Activated T-helper 9 cell treated with anti-CD3 and anti-CD28 coated beads, Interleukin-2, amount 50 U/mL, for 16 hours (primary cell): ENCODE measurements at places on chromosomes 1 and 21.

- DNase-seq = no peak
These were observed 23.0 kb upstream of the SPSB1 start for GRCh38 chr1:9269721-9270120.

- DNase-seq = no peak
These were observed 41.1 kb upstream of the ZNF124 start for GRCh38 chr1:247212627-247213617.

GRCh38 chr1:235313931-235314678 is 13.9 kb downstream of the ARID4B start:
- DNase-seq = no peak

- no peak for DNase-seq
These were observed 13.3 kb downstream of the TRIM11 start for GRCh38 chr1:228393268-228393701.

GRCh38 chr1:204261746-204262505 is 48.1 kb upstream of the GOLT1A start:
- no peak for DNase-seq

GRCh38 chr1:236391008-236391407 is 3.1 kb upstream of the EDARADD start:
- no peak for DNase-seq

DNA sequence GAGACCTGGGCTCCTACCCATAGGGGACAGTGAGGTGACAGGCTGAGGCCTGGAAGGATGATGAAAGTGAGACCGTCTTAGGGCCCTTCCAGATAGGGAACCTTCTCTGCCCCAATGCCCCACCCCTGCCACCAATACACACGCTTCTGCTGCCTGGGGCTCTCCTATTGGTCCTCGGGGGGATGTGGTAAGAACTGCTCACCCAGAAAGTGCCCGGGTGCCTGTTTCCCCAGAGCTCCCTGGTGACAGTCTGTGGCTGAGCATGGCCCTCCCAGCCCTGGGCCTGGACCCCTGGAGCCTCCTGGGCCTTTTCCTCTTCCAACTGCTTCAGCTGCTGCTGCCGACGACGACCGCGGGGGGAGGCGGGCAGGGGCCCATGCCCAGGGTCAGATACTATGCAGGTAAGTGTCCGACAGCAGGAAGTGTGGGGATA is 948 bp downstream of the SEMA4A start:
- DNase-seq = no peak

- DNase-seq = no peak
These were observed 14.4 kb downstream of the KIRREL1 start for GRCh38 chr1:158007667-158008386.

GRCh38 chr1:226990133-226990716 is 50.1 kb downstream of the COQ8A start:
- peak; percentile 15 for DNase-seq

- no peak for DNase-seq
These were observed 56.7 kb upstream of the CD1D start for GRCh38 chr1:158124034-158124433.

GRCh38 chr21:27101523-27101922 is 134.6 kb upstream of the ADAMTS5 start:
- DNase-seq = no peak

- DNase-seq = no peak
These were observed 12.9 kb downstream of the TOR3A start for GRCh38 chr1:179094818-179095217.

- DNase-seq = no peak
These were observed 23.8 kb upstream of the KIAA1614 start for GRCh38 chr1:180888870-180889269.

- no peak for DNase-seq
These were observed 49.8 kb upstream of the MROH9 start for GRCh38 chr1:170885551-170885950.

- DNase-seq = no peak
These were observed 16.7 kb downstream of the TMEM63A start for GRCh38 chr1:225865514-225865913.

- DNase-seq = no peak
These were observed 90.2 kb downstream of the TGFBR3 start for GRCh38 chr1:91795591-91796389.

DNA sequence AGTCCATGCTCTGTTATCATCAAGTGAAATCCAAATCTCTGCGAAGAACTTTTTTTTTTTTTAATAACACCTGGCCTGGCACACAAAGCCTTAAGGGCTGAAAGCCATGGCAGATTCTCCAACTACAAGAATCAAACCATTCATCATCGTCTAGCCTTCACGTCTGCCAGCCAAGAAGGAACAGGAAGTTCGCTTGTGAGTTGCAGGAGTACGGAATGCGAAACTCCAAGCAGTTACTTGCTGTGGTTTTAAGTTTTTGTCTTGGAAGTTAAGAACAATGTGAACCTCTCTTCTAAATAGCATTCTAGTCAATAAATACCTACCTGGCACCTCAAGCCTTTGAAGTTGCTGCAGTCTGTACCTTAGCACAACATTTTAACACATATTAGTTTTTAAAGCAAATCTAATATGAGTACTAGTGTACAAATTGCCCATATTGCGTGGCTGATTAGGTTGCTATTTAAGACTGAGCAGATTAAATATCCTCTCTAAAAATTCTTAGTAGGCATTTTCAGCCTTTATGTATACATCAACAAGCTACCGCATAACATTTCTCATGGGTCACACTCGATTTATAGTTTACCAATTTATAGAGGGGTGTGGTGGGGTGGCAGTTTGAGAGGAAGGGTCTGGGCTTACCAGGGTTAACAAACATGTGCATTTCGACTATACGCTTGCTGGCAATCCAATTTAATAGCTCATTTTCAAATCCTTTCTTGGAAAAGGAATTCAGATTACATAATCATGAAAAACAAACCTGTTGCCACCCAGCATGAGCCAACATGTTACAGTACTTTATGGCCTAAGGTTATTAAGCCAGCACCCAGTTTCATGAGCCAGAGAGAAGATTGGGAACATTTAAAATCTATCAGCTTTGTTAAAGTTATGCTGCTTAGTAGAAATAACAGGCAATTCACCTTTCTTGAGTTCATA is 22.2 kb upstream of the PTPN14 start:
- no peak for DNase-seq

DNA sequence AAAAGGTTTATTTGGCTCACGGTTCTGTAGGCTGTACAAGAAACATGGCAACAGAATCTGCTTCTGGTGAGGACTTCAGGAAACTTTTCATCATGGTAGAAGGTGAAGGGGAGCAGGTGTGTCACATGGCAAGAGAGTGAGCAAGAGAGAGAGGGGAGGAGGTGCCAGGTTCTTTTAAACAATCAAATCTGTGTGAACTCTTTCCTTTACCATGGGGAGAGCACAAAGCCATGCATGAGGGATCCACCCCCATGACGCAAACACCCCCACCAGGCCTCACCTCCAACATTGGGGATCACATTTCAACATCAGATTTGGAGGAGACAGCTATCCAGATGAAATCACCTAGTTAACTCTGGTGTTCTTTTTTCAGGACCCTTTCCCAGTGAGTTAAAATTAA is 103.6 kb downstream of the GALNT2 start:
- no peak for DNase-seq

- DNase-seq = no peak
These were observed 8.3 kb upstream of the CD101 start for GRCh38 chr1:116993286-116993685.

DNA sequence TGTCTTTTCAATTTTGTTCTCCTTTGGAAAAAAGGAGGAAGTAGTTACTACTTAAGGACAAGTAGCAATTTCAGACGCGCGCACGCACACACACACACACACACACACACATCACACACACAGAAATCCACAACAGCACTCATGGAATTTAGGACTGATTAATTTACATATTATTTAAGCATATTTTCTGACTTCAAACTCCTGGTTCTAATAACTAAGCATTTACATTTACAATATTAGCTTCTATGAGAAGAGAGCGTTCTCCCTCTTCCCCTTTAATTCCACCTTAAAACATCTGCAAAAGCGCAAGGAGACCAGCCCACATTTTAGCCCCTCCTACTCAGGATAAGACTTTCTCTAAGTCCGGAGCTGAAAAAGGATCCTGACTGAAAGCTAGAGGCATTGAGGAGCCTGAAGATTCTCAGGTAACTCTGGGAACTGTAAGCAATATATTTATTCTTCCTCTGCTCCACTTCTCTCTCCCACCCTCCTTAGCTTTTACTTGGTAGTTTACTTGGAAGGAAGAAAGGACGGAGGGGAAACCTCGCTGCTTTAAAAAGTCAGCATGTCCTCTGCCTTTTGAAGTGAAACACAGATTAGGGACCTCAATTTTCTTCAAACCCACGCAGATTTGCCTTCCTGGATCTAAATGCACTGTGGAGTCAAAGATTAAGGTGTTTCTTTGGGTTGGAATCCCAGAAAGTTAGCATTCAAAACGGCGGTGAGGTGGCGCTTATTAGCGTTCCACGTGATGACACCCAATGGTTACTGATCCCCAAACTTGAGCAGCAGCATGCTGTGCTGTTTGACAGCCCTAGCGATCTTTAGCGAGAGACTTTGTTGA is at the start of gene PLA2G4A:
Gene PLA2G4A (plus strand): TSS at position 339 of the 844 bp plus-strand sequence. CDS start 25,406 bp downstream, outside the sequence.
- no peak for DNase-seq

GRCh38 chr1:29708796-29709703 is 472.7 kb downstream of the PTPRU start:
- no peak for DNase-seq

- no peak for DNase-seq
These were observed 141.3 kb downstream of the NRIP1 start for GRCh38 chr21:14923468-14923867.

GRCh38 chr1:151222130-151222529 is 23.8 kb downstream of the PIP5K1A start:
- DNase-seq = no peak

DNA sequence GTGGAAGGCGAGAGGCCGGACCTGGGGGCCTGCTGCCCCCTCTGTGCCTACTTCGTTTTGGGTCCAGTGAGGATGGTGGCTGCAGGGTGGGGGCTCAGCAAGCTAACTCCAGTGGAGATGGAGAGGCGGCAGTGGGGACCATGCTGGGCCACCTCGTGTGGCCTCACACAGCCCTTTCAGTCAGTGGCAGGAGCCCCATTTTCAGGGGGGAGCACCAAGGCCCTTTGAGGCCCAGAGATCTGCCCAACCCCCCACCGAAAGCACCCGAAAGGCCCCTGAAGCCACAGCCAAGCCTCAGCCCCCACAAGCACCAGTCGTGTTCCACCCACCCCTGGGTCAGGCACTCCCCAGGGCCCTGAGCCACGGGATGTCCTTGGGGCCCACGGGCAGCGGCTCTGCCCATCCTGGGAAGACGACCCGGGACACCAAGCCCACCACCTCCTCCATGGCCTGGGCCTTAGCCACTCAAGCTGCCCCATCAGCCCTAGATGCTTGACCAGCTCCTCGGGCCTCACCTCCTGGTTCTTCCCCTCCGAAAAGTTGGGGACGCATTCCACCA is 345 bp downstream of the FTCD start:
- DNase-seq = no peak

DNA sequence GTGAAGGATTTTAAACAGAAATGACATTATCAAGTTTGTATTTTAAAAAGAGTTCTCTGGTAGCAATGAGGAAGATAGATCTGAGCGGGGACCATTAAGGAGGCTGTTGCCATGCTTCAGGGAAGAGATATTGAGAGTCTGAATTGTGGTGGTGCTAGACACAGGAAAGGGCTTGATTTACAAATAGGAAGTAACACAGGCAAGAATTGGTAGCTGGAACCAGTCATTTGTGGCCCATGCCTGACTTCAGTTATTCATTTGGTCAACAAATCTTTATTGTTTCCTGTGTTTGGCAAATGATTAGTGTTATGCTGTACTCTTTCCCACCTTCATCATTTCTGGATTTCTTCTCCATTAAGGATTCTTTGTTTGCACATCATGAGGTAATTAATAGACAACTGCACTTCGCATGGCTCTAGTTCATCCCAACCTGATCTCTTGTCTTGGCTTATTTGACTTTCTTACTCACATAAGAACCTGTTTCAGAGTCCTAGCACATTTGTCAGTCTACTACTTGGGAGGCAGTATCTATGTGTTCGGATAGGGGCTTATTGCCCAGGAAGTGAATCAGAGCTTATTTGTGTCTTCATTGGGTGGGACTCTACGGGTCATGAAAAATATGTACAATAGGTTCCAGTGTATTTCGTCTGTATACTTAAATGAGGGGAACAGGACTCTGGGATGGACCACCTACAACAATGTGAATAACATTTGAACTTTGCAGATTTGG is 32.3 kb downstream of the EEIG2 start:
- DNase-seq = no peak

DNA sequence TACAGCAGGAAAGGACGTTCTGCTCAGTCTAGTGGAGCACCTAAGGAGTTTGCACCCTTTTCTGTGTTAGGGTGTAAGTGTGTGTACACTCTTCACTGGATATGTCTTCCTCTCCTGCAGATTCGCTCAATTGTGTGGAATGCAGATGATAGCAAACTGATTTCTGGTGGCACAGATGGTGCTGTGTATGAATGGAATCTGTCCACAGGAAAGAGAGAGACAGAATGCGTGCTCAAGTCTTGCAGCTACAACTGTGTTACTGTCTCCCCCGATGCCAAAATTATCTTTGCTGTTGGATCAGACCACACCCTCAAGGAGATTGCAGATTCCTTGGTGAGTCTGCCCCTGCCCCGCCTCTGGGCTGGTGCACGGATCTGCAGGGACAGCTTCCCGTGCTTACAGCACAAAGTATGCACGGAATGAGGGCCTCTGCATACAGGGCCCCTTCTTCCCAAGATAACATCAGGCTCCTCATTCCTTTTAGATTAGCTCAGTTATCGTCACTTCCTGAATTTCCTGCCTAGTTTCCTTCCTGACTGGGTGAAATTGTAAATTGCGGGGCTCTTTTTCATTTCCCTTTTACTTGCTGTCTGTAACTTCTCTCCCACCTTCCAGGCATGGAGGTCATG is 34.6 kb downstream of the CFAP57 start:
- no peak for DNase-seq

DNA sequence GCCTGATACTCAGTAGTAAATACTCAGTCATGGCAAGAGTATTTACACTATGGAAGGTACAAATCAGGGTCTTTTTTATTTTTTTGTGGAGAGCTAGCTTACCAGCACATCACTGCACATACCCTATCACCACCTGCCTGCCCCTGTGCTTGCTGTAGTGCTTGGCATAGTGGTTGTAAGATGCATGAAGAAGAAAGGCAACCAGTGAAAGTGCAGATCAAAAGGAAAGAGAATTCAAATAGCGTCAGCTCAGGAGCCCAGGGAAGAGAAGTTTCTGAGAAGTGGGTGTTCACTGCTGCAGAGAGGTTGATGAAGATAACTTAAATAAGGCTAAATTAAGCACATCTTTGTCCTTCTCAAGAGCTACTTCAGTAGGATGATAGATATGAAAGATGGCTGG is 76.0 kb downstream of the DTL start:
- DNase-seq = no peak

- DNase-seq = no peak
These were observed 27.9 kb downstream of the EBNA1BP2 start for GRCh38 chr1:43144237-43144636.

DNA sequence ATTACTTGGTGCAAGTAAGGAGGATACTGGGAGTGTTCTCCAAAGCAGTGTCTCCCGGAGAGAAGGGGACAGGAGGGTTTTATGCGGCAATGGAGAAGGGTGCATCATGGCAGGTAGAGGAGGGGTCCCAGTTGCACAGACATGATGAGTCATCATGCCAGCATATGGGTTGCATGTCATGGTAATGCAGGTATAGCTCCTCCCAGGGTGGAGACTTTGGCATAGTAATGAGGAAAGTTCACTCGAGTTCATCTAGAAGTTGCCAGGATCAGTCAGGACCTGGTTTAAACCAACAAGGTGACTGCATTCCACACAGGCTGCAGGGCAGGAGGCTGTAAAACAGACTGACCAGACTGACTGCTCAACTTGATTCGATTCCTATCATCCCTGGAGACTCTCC is 355.7 kb upstream of the DUSP10 start:
- DNase-seq = no peak
